Heart right ventricle (tissue), 16 donors: ENCODE measurements at places on chromosomes 12 and 14.

- peaks cover 17% of the 10 kb centered on the region for H3K4me1 ChIP-seq
- H3K36me3 ChIP-seq = no peaks in the 10 kb centered on the region
- no peak overlapping the region for H3K27ac ChIP-seq
Observed at GRCh38 chr12:105977236-105977635, 161.5 kb downstream of the NUAK1 start.

DNA sequence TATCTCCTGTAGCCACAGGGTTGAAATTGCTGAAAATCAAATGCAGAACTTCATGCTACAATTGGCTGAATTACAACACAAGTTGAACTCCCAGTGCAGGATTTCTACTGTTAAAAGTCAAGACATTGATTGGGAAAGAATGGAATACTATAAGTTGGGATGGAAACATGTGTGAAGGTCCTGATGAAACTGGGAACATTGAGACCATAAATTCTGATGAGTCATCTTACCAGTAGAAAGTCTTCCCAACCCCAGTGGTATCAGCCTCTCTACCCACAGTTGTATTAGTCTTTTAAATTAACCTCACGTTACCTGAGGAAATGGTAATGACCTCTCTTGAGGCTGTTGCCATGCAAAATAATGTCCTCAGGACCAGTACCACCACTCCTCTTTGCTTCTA lies 27.4 kb upstream of the DYRK2 start:
- H3K4me3 ChIP-seq = no peak overlapping the region
- H3K36me3 ChIP-seq = no peaks in the 10 kb centered on the region
- H3K27ac ChIP-seq = no peak overlapping the region
- no peaks in the 10 kb centered on the region for H3K27me3 ChIP-seq
- no peaks in the 10 kb centered on the region for H3K4me1 ChIP-seq

GRCh38 chr12:94416613-94417012 lies 43.1 kb downstream of the CEP83 start:
- no peak overlapping the region for H3K27ac ChIP-seq
- no peaks in the 10 kb centered on the region for H3K27me3 ChIP-seq
- H3K4me1 ChIP-seq = no peaks in the 10 kb centered on the region
- no peak for DNase-seq
- no peaks in the 10 kb centered on the region for H3K36me3 ChIP-seq
- H3K4me3 ChIP-seq = no peak overlapping the region

DNA sequence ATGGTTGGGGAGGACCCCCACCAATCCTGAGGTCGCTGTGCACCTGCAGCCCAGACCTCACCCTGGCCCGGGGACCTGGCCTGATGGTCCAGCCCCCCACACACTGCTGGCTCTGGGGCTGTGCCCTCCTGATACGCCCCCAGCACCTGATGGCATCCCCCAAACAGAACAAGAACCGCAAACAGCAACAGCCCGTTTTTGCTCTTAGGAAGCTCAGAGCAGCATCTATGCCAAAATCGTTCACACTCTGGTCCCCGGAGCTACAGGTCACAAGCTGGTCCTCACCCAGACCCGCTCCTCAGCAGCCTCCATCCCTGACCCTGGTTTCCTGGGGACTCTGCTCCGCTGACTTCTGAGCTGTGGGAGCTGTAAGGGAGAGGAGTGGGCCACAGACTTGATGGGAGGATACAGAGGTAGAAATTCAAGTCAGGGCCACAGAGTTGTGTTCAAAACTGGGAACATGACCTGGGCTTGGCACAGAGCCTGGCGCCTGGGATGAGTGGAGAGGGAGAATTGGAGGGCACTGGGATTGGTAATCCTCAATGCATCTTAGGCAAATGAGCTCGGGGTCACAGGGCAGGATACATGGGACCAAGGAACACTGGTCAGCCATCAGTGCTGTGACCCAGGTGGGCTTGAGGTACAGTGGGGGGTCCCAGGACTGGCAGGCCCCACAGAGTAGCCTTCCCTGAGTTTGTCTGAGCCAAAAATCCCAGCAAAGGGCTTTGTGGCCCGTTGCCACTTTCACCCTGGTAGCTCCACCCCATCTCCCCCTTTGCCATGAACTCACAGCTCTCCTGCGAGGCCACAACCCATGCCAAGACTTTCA lies 170.9 kb upstream of the RTL1 start:
- DNase-seq = no peak
- no peaks in the 10 kb centered on the region for H3K4me1 ChIP-seq
- H3K27ac ChIP-seq = no peak overlapping the region
- H3K36me3 ChIP-seq = no peaks in the 10 kb centered on the region
- no peak overlapping the region for H3K4me3 ChIP-seq

DNA sequence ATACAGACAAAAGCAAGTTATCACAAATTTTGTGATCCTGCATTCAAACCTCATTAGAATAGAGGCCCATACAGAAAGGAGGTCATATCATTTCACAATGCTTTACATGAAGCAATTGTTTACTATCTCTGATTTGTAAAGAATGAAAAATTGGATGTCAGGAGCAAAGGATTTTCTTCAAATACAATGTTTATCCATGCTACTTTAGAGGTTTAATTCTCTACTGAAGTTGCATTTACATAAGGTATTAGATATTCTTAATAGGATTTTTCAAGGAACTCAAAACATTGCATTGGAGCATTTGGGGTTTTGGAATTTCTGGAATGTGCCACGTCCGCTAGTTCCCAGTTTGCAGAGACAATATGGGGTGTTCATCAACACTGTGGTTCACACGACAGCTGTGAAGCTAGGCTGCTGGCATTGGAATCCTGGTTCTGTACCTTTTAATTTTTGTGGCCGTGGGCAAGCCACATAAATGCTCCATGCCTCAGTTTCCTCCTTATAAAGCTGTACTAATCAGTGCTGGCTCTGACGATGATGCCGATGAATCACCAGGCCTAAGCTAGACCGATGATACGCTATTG lies 174.8 kb downstream of the APAF1 start:
- H3K36me3 ChIP-seq = no peaks in the 10 kb centered on the region
- H3K27me3 ChIP-seq = no peaks in the 10 kb centered on the region
- H3K4me3 ChIP-seq = no peak overlapping the region

DNA sequence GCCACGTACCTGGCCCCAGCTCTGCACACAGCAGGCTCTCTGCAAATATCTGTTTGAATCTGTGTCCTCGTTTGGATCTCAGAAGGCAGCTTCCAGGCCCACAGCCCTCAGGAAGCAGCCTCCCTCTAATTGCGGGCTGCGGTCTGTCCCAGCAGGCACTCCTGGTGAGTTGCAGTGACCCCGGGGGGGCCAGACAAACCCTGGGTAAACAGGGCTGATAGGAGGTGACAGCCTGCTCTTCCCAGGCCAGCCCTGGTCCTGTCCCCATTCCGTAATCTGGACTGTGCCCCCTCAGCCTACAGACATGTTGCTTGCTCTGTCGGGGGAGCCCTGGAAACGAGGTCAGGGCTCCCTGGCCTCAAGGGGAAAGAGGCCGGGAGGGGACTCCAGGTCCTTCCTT lies 2.0 kb downstream of the FOXN4 start:
- no peaks in the 10 kb centered on the region for H3K36me3 ChIP-seq
- H3K4me1 ChIP-seq = peaks cover 15% of the 10 kb centered on the region
- H3K27me3 ChIP-seq = peaks cover 82% of the 10 kb centered on the region
- no peak for DNase-seq
- H3K27ac ChIP-seq = no peak overlapping the region
